CD4-positive, alpha-beta T cell treated with Interleukin-10 for 1 hour (primary cell): ENCODE measurements at places on chromosomes 7 and 10.

- peak; percentile 83 for DNase-seq
These were observed at the start of gene SEPHS1 for GRCh38 chr10:13348216-13349017. TSS of gene SEPHS1 (minus strand) at chr10:13348293. CDS start at chr10:13344950, 3,343 bp downstream.

- no peak for DNase-seq
These were observed 69.4 kb downstream of the VOPP1 start for GRCh38 chr7:55502858-55503440.

- no peak for DNase-seq
These were observed 655 bp downstream of the PTPRE start for GRCh38 chr10:127907411-127908105.

DNA sequence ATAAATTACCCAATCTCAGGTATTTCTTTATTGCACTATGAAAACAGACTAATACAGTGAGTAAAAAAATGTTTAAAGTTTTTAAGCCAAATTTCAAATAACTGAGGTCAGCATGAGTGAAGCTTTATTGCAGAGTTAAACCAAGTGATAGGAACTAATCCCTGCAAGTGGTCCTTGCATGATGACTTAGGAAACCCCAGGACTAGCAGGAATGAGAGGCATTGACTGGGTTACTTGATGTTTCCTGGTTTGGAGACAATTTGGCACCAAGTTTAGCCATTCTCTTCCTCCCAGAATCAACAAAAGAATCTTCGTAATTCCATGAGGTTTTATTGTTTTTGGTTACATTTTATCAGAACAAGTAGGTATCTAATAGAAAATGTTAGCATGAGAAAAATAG, 194.2 kb downstream of the BICC1 start:
- no peak for DNase-seq

GRCh38 chr10:44685220-44685619, 225.9 kb upstream of the TMEM72 start:
- no peak for DNase-seq
